Effector memory CD4-positive, alpha-beta T cell (primary cell): ENCODE measurements at places on chromosomes 16 and 17.

- no peak for DNase-seq
Measured at GRCh38 chr17:45311401-45311759, 5.4 kb downstream of the MAP3K14 start.

- DNase-seq = no peak
Measured at GRCh38 chr17:40568074-40568836, 3.0 kb upstream of the CCR7 start.

GRCh38 chr17:81939881-81940385, 2.8 kb upstream of the PYCR1 start:
- no peak for DNase-seq

DNA sequence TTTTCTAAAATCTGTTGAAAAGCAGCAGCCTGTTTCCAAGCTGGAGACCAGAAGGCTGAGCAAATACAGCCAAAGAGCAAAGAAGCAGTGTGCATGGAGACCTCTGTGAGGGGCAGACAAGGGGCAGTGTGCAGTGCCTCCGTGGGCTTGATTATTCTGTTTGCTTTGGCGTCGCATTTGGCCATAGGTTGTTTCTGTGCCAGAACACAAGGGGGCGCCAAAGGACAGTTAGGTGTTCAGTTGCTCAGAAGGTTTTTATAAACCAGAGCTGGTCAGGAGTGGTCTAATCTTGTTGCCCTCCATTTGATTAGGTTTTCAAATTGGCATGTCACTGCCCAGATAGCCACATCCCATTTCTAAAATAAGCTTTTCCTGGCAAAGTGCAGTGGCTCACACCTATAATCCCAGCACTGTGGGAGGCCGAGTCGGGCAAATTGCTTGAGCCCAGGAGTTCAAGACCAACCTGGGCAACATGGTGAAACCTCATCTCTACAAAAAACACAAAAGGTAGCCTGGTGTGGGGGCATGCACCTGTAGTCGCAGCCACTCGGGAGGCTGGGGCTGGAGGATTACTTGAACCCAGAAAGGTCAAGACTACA, 10.6 kb downstream of the MYH3 start:
- DNase-seq = peak; percentile 39
